ENCODE measurements at places on chromosomes 16 and 17.

GRCh38 chr17:28675980-28676379, 14.0 kb downstream of the SUPT6H start:
- peak; percentile 10 for DNase-seq

DNA sequence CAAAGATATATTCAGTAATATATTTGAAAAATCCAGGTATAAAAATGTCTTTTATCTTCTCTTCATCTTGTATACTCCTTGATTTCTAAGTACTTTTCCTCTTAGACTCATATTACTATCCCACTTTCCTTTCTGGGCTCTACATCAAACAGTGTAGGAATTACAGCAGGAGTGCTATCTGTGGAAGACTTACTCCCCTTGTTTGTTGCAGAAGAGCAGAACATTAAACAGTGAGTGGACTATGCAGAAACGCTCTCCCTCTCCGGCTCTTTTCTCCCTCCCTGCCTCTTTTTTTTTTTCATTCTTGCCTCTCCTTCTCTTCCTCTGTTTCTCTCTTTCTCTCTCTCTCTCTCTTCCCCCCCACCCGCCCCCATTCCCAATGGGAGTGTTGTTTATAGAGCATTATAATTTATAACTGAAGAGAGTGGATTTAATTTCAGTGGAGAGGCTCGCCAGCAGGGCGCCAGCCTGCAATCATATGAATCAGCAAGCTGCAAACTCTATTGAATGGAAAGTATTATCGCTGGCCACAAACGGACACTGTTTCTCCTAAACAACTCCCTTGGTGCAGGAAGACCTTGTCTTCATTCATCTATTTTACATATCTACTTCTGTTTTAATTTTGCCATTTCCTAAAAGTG, 242.3 kb upstream of the TBX2 start:
- no peak for DNase-seq

- DNase-seq = peak; percentile 80
These were observed 847 bp upstream of the PSMC3IP start for GRCh38 chr17:42578282-42578869.

DNA sequence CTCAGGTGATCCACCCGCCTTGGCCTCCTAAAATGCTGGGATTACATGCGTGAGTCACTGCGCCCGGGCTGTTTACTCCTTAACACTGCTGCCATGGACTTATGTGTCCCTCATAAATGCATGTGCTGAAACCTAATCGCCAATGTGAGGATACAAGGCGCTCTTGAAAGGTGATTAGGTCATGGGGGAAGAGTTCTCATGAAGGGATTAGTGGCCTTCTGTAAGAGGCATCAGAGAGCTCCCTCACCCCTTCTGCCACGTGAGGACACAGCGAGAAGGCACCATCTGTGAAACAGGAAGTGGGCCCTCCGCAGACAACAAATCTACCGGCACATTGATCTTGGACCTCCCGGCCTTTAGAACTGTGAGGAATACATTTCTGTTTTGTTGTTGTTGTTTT, 19.1 kb downstream of the ITPRIPL2 start:
- DNase-seq = no peak

- no peak for DNase-seq
These were observed 14.2 kb upstream of the MSI2 start for GRCh38 chr17:57242148-57242547.

DNA sequence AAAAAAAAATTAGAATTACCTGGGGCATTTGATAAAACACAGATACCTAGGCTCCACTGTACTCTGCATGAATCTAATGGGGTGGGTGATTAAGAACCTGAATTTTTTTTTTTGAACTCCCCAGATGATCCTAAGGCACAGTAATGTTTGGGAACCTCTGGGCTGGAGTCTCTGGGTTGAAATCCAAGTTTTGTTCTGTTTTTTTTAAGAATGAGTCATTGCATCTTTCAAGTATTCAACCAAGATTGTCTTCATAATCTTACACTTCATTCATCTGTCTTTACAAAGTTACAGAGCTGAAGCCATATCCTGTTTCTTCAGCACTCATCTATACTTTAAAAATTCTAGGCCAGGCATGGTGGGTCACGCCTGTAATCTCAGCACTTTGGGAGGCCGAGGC, 52.6 kb downstream of the PIGL start:
- DNase-seq = no peak

- no peak for DNase-seq
These were observed 12.4 kb downstream of the NUP93 start for GRCh38 chr16:56742030-56742984.

- DNase-seq = no peak
These were observed 14.9 kb downstream of the FBF1 start for GRCh38 chr17:75925912-75926311.

- DNase-seq = no peak
These were observed 1104.1 kb downstream of the CDH11 start for GRCh38 chr16:64017796-64018195.

- DNase-seq = peak; percentile 25
These were observed 146.6 kb downstream of the TRIM37 start for GRCh38 chr17:58960068-58960467.

DNA sequence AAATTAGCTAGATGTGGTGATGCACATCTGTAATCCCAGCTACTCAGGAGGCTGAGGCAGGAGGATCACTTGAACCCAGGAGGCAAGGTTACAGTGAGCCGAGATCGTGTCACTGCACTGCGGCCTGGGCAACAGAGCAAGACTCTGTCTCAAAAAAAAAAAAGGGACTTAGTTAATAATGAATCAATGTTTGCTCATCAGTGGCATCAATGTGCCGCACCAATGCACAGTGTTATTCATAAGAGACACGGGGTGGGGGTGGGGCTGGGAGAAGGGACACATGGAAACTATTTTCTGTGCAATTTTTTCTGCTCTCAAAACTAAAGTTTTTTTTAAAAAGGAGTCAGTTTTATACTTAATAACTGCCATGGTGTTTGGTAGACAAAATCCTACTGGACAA, 6.8 kb upstream of the ATP2C2 start:
- DNase-seq = no peak

DNA sequence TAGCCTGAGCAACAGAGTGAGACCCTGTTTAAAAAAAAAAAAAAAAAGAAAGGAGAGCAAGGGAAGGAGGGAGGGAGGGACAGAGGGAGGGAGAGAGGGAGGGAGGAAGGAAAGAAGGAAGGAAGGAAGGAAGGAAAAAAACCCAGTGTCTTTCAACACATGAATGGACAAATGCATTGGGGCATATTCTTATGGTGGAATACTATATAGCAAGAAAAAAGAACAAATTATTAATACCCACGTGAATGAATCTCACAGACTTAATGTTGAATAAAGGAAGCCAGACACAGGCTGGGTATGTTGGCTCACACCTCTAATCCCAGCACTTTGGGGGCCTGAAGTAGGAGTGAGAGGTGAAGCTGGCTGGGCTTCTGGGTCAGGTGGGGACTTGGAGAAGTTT, 20.3 kb downstream of the RAPGEFL1 start:
- DNase-seq = no peak
